Psoas muscle (tissue), 8 donors: ENCODE measurements at places on chromosomes 5 and 9. TPM values are rescaled to one million over a fixed set of nuclear protein-coding genes. Genes with fewer than 3 reads are reported as not detected.

DNA sequence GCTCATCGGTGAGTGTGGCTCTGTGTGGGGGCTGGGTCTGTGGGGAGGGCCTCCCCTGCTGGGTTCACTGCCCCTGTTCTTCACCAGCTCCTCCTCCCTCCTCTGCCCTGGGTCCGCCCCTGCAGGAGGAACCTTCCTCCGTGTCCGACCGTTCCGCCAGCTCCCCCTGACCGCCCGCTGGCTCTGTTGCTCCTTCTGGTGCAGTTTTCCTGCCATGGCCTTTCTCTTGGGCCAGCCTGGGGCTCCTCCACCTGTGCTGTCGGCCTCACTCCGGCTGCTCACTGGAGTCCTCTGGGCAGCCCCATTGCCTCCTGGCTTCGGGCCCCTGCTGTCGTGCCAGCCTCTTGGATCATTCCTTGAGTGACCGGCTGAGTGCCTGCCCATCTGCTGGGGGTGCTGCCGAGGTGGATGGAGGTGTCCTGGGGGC, 12.3 kb downstream of the RNU6ATAC start:
- no peak for DNase-seq

- DNase-seq, result no peak
Observed at GRCh38 chr5:73827106-73827450, 201.1 kb downstream of the ARHGEF28 start.

- no peak for DNase-seq
Observed at GRCh38 chr5:24591426-24591825, 53.4 kb downstream of the CDH10 start.

DNA sequence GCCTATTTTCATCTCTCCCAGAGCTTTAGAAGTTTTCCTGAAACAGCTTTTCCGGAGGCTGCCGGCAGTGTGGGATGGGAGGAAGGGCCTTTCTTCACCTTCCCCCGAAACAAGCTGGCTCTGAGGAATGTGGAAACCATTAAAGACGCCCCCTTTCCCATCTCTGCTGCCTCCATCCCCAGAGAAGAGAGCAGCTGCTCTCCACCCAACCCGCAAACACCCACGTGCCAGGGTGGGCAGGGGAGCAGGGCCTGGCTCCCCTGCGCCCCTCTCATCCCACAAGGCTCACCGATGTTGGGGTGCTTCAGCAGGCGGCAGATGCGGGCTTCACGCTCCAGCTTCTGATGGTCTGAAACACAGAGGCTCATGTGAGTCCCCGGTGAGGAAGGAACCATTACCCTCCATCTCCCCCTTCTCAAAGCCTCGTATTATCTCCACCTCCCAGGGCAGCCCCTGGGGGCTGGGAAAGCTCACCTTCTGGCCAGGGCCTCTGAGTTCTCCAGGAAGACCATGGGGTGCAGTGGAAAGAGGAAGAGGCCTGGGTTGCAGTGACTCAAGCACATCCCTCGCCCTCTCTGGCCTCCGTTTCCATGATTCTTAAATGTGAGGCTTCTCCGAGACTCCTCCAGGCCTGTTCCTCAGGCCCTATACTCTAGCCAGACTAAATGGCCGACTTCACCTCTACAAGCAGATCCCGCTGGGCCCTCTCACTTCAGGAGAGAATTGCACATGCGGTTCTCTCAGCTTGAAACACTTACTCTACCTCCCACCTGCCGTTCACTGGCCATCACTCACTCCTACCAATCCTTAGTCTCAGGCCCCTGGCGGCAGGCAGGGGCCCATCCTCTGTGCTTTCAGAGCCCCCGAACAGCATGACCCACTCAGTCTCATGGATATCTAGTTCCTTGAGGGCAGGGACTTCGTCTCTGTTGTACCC, 24.6 kb downstream of the CAMK2A start:
- DNase-seq, result no peak

GRCh38 chr5:102701748-102702147, 53.4 kb upstream of the PAM start:
- DNase-seq, result no peak

The NRG2 gene
- 6.5 TPM for polyA plus RNA-seq

- no peak for DNase-seq
Observed at GRCh38 chr5:137589185-137589584, 90.1 kb upstream of the SPOCK1 start.

- peak; percentile 19 for DNase-seq
Observed at GRCh38 chr9:89153232-89154017, 25.2 kb downstream of the SHC3 start.
